ENCODE measurements at places on chromosomes 2 and 18. TPM values are rescaled to one million over a fixed set of nuclear protein-coding genes. Genes with fewer than 3 reads are reported as not detected.

- no peak overlapping the region for H3K4me3 ChIP-seq
- H3K27me3 ChIP-seq = no peaks in the 10 kb centered on the region
- H3K4me1 ChIP-seq = no peaks in the 10 kb centered on the region
- no peak for DNase-seq
- no peak overlapping the region for H3K27ac ChIP-seq
These were observed 115.6 kb upstream of the OTOS start for GRCh38 chr2:240255811-240256703.

GRCh38 chr2:236120141-236120601, 48.0 kb downstream of the GBX2 start:
- H3K4me1 ChIP-seq = no peaks in the 10 kb centered on the region
- no peaks in the 10 kb centered on the region for H3K36me3 ChIP-seq
- H3K27me3 ChIP-seq = no peaks in the 10 kb centered on the region
- H3K27ac ChIP-seq = no peak overlapping the region
- DNase-seq = no peak

GRCh38 chr2:106892048-106892447, 6.1 kb upstream of the ST6GAL2 start:
- H3K27me3 ChIP-seq = no peaks in the 10 kb centered on the region
- no peaks in the 10 kb centered on the region for H3K4me1 ChIP-seq
- no peak overlapping the region for H3K27ac ChIP-seq
- no peak for DNase-seq
- H3K36me3 ChIP-seq = no peaks in the 10 kb centered on the region

GRCh38 chr2:2879781-2880180, 497.8 kb downstream of the EIPR1 start:
- H3K36me3 ChIP-seq = no peaks in the 10 kb centered on the region
- H3K4me3 ChIP-seq = no peak overlapping the region
- no peak overlapping the region for H3K27ac ChIP-seq
- no peak for DNase-seq

DNA sequence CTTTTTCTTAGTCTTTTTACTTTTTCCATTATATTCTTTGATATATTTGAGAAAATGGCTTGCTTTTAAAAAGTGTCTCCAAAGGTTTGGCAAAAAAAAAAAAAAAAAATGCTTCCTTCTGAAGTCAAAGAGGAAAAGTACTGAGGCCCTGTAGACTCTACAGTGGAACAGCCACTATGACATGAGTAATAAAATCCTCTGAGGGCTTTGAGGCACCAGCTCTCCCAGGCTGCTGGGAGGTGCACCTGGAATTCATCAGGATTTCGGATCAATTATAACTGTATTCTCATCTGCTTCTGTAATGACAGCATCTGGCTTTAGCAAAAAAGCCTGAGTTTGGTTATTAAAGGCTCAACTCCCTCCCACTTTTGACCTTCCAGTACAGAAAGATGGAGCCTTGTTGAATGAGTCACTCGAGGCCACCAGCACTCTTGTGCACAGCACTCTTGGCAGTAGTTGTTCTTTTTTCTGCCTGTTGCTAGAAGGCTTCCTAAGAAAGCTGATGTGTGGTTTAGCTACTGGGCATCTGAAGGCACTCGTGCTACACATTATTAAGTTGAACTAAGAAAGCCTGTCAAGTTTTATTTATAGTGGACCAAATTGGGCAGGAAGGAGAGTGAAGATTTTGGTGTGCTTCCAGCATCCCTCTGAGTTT, 131.3 kb downstream of the PRPF40A start:
- H3K4me1 ChIP-seq = no peaks in the 10 kb centered on the region
- H3K27ac ChIP-seq = no peak overlapping the region
- H3K36me3 ChIP-seq = no peaks in the 10 kb centered on the region
- no peak for DNase-seq
- H3K27me3 ChIP-seq = no peaks in the 10 kb centered on the region

Gene PRADC1
- 6.9 TPM for total RNA-seq

Gene ARHGAP25
- total RNA-seq = 124 TPM

DNA sequence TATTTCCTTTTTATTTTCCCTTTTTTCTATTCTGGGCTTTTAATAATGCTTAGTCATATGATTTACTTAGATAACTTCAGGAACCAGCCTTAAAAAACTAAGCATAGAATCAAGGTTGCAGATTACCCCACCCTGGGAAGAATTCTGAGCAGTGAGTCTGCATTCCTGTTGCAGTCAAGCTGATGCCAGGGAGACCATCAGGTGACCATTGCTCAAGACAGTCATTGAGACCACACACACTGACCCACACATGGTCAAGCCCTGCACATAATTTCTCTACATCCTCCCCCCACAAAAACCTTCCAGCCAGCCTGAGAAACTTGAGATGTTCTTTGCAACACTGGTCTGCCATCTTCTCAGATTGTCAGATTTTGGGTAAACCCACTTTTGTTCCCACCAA, 83.9 kb downstream of the SH3YL1 start:
- no peak for DNase-seq
- H3K4me1 ChIP-seq = peaks cover 34% of the 10 kb centered on the region

- H3K36me3 ChIP-seq = no peaks in the 10 kb centered on the region
- no peak overlapping the region for H3K4me3 ChIP-seq
- H3K27ac ChIP-seq = no peak overlapping the region
- no peak for DNase-seq
- no peaks in the 10 kb centered on the region for H3K27me3 ChIP-seq
These were observed 17.9 kb upstream of the NPAS2 start for GRCh38 chr2:100802066-100802465.

- no peaks in the 10 kb centered on the region for H3K36me3 ChIP-seq
- H3K4me3 ChIP-seq = no peak overlapping the region
- no peaks in the 10 kb centered on the region for H3K27me3 ChIP-seq
- no peak overlapping the region for H3K27ac ChIP-seq
- no peak for DNase-seq
These were observed 1.2 kb downstream of the TCF7L1 start for GRCh38 chr2:85134255-85134895.

Measured in naive thymus-derived CD4-positive, alpha-beta T cell (primary cell).